Right hindlimb (tissue), 1 donor: ENCODE measurements at places on chromosomes 2 and 18.

GRCh38 chr2:95526360-95527341, 42.1 kb upstream of the TRIM43B start:
- peak; percentile 85 for DNase-seq

DNA sequence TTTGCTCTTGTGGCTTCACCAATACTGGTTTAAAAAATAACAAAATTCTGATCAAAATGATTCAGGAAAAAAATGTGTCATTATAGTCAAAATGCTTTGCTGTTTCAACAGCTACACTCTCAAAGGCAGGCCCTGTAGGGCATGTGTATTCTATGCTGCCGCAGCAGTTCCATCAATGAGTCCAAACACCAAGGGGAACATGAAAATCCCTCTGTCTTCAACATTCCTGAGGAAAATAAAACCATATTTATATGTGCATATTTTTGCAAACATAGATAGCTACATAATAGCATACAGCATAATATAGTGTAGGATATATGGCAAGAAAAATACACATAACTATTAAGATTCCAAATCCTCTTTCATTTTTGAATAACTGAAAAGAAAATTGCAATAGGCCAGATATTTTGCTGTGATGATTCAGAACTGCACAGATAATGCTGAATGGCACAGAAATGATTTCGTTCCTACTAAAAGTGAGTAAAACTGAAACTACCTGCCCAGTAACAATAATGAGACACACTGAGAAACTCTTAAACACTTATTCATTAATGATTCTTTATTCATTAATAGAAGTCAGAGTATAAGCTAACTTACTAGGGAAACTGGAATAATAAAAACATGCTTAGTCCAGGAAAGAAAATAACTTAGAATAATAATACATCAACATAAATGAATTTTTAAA, 343.8 kb downstream of the SUCLG1 start:
- DNase-seq, result no peak

DNA sequence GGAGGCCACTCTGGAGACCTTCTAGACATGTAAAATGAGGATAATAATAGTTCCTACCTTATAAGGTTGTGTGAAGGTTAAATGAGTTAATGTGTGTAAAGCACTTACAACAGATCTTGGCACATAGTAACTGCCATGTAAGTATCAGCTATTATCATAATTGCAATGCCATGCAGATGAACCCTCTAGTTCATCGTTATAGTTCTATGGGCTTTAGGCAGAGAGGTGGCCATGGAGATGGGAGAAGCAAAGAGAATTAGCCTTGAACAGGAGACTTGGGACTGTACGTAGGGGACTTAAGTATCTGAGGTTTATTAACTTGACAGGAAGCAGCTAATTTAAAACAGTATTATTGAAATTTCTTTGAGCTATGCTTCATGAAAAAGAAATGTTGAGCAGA, 151.8 kb downstream of the PIK3C3 start:
- DNase-seq, result no peak

GRCh38 chr18:23320709-23321236, 132.3 kb upstream of the RIOK3 start:
- DNase-seq, result no peak

- DNase-seq, result no peak
Measured at GRCh38 chr2:115396579-115396978, 954.1 kb downstream of the DPP10 start.

- no peak for DNase-seq
Measured at GRCh38 chr2:144146876-144147275, 373.0 kb downstream of the ZEB2 start.
